Effector CD4-positive, alpha-beta T cell (primary cell): ENCODE measurements at places on chromosomes 5 and 9.
A peak's percentile ranks its signal among the peaks of the same experiment; 100 is the strongest.

- DNase-seq, result peak; percentile 77
Measured at GRCh38 chr5:912280-913091, 19.8 kb downstream of the TRIP13 start.

DNA sequence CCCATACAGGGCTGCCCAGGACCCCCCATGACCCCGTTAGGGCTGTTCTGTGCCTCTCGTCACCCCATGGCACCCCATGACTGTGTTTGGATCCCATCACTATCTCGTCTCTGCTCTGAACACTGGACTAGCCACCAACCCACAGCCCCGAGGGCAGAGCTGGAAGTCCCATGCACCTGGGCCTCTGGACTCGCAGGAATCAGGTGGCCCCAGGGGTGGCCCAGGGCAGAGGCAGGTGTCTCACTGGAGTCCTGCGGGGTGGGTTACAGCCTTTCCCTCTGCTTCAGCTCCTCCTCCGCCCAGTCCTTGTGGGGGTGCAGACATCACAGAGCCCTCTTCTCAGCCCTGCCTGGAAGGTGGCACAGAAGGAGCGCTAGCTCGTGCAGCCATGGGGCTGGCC lies 79.7 kb downstream of the COL5A1 start:
- DNase-seq, result no peak

DNA sequence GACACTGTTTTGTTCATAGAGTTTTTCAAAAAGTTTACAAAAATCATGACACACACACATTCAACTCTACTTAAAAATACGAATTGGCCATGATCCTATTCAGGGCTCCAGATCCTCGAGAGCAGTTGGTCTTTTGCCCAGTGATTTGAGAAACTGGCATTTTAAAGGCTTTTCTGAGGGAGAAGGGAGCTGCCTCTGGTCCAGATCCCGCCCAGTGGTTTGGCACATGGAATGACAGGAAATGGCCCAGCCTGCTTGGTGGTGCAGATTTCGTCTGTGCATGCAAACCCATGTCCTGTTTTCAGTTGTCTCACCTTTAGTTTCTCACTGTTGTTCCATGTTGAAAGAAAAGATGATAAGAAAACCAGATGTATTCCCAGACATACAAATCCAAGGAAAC lies 3.6 kb downstream of the CAMK4 start:
- DNase-seq, result no peak

GRCh38 chr5:74865804-74866595 lies at the start of gene FAM169A:
FAM169A (minus strand) TSS chr5:74866387; CDS start chr5:74841676, 24,711 bp downstream.
- DNase-seq, result peak; percentile 25

GRCh38 chr9:129033216-129033615 lies 3.2 kb upstream of the MIGA2 start:
- no peak for DNase-seq

GRCh38 chr5:16936989-16937438 lies 926 bp upstream of the MYO10 start:
- DNase-seq, result no peak

DNA sequence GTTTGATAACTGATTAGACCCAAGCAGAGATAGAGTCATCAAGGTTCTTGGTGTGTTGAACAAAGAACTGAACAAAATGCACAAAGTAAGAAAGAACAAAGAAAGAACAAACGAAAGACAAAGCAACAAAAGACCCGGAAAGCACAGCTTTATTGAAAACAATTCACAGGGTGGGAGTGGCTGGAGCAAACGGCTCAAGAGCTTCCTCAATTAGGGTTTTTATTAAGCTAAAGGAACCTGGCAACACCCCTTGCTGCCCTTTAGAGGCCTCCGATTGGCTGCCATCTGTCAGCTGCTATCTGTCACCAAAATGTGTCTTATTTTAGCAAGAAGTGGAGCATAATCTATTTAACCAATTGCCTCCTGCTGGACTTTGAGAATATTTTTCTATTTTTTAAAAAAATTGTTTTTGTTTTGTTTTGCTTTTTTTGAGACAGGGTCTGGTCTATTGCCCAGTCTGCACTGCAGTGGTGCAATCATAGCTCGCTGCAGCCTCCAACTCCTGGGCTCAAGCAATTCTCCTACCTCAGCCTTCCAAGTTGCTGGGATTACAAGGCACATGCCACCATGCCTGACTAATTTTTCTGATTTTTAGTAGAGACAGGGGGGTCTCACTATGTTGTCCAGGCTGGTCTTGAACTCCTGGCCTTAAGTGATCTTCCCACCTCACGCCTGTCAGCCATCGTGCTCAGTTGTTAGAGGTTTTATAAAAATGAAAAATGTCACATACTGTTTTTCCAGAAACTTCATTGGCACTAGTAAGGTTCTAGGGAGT lies 7.7 kb upstream of the ABO start:
- no peak for DNase-seq

GRCh38 chr9:116080561-116080960 lies 73.0 kb upstream of the PAPPA start:
- DNase-seq, result no peak

- no peak for DNase-seq
Measured at GRCh38 chr5:35436400-35437057, 181.1 kb upstream of the SPEF2 start.

GRCh38 chr5:35094948-35095347 lies 47.2 kb upstream of the AGXT2 start:
- DNase-seq, result no peak

DNA sequence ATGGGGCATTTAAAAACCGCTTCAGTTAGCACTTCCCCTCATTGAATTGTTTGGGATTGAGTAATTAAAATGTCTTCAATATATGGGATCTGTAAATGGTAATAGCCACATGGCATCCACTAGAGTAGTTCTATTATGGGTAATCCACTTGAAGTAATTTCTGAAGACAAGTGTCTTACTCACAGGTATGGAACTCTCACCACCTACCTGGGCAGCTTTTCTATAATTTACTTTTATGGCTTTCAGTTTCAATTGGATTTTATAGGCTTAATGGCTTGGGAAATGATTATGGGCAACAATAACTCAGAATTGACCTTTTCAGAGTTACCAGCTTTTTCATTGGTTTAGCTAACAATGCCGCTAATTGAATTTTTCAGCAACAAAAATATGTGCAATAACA lies 597.9 kb downstream of the PTPRD start:
- DNase-seq, result no peak

- DNase-seq, result no peak
Measured at GRCh38 chr9:17060450-17060849, 74.4 kb upstream of the CNTLN start.

DNA sequence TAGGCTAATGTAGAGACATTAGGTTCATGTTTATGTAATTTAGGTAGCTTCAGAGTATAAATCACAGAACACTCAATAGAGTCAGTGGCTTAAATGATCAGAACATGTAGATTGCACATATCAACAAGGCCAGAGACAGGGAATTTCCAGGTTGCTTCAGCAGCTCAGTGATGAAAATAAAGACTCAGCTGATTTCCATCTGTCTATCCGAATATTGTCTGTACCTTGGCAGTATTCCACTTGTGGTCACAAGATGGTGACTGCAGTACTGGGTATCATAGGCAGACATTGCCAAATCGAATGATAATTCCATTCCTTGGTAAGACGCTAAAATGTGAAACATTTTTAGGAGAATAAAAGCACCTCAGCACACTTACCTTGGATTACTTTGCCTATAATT lies 702.2 kb downstream of the MAT2B start:
- DNase-seq, result no peak

DNA sequence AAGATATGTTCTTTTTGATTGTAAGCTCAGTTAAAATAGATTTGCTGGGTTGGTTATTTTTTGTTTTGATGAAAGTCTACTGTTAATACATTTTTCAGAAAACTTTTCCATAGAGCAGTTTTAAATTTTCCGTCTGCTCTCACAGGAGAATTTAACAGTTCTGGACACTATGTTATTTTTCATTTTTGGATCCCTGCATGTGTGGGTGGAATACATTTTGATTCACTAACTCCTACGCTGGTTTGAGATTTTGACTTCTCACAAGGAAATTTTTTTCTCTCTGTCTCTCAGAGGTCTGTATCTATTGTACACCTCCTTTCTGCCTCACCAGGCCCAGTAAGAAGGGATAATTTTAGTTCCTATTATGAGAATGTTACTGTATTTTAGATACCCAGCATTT lies 502.4 kb downstream of the CDH10 start:
- DNase-seq, result no peak

DNA sequence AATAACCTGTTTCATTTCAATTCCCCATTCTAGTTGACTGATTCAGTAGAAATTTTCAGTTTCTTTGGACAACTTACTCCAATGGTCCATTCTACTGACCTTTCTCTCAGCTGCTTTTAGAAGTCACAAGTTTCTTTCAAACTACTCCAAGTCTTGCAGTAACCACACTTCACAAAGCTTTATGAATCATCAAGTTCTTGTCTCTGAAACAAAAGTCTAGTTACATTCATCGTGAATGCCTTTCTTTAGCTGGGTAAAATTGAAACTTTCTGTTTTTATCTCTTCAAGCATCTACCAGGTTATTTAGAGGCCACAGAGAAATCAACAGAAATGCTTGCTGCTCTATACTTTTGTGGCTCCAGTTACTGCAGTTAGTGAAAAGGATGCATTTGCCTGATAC lies 405.4 kb downstream of the TMEM232 start:
- no peak for DNase-seq

DNA sequence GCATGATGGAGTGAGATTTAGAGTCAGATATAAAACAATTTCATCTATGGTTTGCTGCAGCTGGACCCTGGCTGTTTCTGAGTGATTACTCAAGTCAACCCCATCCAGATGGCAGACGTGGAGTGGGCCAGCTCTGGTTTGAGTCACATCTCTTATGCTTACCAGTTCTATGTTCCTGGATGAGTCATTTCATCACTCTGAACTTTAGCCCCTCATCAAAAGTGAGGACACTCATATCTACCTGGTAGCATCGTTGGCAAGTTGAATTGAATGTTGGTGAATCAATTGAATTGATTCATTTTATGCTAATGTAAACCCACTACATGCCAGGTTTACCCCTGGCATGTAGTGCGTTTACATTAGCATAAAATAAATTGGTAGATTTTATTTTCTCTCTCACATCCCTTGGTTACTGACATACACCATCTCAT lies 176.4 kb downstream of the FGF18 start:
- DNase-seq, result no peak

GRCh38 chr5:43017428-43017815 lies 22.7 kb downstream of the ANXA2R start:
- DNase-seq, result peak; percentile 32

- DNase-seq, result no peak
Measured at GRCh38 chr5:94347130-94347529, 271.3 kb downstream of the KIAA0825 start.

DNA sequence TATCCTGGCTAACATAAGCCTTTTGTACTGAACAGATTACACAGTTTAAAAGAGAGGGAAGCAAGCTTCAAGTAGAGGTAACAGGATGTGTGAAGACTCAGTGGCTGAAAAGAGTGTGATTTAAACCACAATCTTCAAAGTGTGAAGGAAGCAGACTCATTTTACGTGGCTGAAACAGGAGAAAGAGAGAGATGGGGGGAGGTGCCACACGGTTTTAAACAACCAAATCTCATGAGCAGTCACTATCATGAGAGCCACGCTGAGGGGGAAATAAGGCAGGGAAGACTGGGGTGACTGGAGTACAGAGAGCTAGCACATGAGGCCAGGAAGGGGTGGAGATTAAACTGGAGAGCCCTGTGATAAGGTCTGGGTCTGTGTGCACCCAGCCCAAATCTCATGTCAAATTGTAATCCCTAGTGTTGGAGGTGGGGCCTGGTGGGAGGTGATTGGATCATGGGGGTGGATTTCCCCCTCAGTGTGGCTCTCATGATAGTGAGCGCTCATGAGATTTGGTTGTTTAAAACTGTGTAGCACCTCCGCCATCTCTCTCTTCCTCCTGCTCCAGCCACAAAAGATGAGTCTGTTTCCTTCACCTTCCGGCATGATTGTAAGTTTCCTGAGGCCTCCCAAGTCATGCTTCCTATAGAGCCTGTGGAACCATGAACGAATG lies 318.6 kb upstream of the CD180 start:
- DNase-seq, result no peak

- DNase-seq, result no peak
Measured at GRCh38 chr9:133889584-133890301, 102.4 kb downstream of the VAV2 start.

GRCh38 chr9:25752398-25752797 lies 74.2 kb upstream of the TUSC1 start:
- DNase-seq, result no peak

- no peak for DNase-seq
Measured at GRCh38 chr9:20396509-20396908, 225.8 kb downstream of the MLLT3 start.
